ENCODE measurements at places on chromosomes 5 and 9.
A peak's percentile ranks its signal among the peaks of the same experiment; 100 is the strongest.

DNA sequence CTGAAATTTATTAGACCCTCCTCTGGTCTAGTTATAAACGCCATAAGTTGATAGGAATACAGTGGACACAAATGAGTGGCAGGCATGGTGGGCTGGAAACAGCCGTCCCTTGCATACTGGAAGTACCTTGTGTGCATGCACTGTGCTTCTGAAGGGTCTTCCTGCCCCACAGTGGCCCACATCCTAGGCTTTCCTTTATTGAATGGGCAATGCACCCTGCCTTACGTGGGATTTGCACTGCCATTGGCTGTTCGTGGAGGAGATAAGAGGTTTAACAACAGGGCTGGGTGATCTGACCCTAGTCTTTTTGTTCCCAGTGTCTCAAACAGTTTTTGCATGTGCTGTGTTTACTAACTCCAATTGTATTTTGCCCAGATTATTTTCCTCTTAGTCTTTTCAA lies 480.8 kb downstream of the GADD45G start:
- DNase-seq, result no peak

DNA sequence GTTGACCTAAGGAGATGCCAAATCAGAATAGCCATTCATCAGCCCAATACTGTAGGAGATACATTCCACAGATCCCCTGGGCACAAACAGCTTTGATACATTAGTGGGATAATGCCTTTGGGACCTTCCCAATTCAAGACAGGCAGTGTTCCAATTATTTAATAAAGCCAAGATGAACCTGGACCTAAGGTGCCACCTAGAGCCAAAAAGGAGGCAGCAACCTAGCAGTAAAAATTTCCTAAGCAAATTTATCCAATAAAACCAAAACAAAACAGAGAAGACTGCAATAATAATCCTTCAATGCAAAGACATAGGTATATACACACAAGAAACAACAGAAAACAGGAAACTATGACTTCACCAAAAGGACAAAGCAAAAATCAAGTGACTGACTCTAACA lies 253.0 kb downstream of the HINT1 start:
- no peak for DNase-seq

DNA sequence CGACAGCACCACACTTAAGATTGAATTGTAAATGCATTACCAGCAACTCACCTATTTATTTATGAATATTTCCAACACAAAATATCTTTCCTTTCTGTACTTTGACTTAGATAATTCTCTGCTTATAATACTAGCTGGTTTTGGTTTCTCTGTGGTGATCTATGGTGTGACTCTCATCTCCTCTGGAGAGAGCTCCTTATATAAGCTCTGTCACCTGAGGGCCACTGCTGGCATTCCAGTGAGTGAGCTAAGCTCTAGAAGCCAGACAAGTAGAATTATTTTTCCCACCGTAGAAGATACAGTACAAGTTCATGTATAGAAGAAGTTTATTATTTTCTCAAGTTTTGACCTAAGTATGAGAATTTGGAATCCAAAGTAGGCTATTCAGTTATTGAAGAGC lies 111.5 kb downstream of the CDC42SE2 start:
- no peak for DNase-seq

- DNase-seq, result no peak
Observed at GRCh38 chr5:106780355-106780754, 890.4 kb downstream of the EFNA5 start.

DNA sequence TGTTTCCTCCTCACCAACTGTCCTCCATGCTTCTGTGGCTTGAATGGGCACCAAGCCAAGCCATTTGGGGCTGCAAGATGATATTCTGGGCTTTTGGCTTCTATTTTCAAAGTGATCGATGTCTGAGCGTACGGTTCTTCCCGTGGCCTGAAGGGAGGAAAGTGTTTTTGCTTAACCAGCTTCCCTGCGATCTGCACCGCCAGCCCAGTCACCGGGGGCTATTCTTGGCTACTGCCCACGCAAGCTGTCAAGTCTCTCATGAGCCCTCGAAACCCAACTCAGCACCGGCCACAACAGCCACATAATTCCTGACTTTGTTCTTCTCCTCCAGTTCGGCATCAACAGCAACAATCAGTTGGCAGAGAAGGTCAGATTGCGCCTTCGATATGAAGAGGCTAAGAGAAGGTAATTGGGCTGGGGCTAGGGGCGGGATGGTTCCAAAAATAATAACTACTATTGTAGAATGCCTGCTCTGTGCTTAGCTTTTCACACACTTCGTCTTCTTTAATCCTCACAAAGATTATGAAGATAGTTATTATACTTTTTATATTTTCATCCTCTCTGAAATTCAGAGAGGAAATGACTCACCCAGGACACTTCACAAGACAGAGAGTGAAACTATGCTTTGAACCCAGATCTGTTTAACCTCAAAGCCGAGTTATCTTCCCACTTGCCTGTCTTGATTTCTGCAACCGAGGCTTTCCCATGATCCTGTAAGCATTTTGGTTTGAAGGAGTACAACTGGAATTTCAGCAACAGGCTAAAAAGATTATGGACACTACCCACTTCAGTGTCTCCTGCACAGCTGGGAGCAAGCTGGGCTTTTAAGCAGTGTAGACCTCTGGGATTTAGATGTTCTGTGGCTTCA lies 76.4 kb upstream of the RARS1 start:
- peak; percentile 37 for DNase-seq

DNA sequence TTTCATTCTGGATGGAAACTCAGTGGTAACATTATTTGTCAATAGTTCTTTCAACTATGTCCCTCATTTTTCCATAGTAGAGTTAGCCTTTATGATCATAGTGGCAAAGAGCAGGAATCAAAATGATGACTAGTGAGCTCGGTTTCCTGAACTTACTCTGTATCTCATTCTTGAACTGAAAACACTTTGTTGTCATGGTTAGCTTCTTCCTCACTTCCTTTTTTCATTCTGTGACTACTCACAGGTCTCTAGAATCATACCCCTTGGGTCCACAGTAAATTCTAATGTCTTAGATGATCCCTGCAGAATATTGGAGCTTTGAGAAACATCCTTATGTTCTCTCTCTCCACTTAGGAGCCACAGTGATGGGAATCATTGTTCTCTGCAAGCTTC lies 29.4 kb upstream of the RECK start:
- DNase-seq, result no peak

GRCh38 chr9:25808554-25808953 lies 130.3 kb upstream of the TUSC1 start:
- no peak for DNase-seq

GRCh38 chr5:172441262-172441751 lies 13.0 kb downstream of the SH3PXD2B start:
- DNase-seq, result no peak

- no peak for DNase-seq
Observed at GRCh38 chr9:109821711-109822110, 41.7 kb downstream of the PALM2AKAP2 start.

- no peak for DNase-seq
Observed at GRCh38 chr5:151082282-151082902, 1.6 kb upstream of the TNIP1 start.

DNA sequence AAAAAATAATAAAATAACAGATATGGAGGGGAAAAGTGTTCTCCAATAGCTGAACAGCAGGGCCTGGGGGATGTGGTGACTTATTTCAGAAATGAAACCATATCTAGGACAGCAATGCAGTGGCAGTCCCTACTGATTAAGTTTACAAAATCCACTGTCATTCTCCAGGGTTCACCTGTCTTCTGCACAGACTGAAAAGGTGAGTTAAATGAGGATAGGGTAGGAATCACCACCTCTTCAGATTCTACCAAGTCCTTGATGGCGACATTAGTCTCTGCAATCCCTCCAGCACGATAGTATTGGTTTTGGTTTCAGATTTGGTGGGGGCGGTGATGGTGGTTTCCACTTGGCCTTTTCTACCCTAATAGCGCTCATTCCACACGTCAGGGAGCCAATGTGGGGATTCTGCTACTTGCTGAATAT lies 32.3 kb upstream of the NPM1 start:
- DNase-seq, result peak; percentile 52

GRCh38 chr5:55104946-55105701 lies 2.7 kb downstream of the GZMA start:
- DNase-seq, result no peak

- DNase-seq, result no peak
Observed at GRCh38 chr9:3040761-3041160, 196.9 kb upstream of the PUM3 start.

DNA sequence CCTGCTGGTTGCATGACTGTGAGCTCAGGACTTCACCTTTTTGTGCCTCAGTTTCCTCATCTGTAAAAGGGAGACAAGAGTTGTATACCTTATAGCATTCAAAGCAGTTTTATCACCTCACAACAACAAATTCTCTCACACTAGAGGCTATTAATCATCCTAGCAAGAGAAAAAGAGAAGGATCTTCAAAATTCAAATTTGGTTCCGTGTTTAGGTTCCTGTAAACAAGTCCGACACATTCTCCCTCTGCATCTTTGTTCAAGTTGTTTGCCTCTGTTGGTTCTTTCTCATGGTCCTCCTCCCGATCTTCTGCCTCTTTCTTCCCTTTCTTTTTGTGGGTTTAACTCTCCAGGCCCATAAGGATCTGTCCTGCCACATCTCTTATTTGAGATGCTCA lies 218.0 kb downstream of the PIK3R1 start:
- no peak for DNase-seq

DNA sequence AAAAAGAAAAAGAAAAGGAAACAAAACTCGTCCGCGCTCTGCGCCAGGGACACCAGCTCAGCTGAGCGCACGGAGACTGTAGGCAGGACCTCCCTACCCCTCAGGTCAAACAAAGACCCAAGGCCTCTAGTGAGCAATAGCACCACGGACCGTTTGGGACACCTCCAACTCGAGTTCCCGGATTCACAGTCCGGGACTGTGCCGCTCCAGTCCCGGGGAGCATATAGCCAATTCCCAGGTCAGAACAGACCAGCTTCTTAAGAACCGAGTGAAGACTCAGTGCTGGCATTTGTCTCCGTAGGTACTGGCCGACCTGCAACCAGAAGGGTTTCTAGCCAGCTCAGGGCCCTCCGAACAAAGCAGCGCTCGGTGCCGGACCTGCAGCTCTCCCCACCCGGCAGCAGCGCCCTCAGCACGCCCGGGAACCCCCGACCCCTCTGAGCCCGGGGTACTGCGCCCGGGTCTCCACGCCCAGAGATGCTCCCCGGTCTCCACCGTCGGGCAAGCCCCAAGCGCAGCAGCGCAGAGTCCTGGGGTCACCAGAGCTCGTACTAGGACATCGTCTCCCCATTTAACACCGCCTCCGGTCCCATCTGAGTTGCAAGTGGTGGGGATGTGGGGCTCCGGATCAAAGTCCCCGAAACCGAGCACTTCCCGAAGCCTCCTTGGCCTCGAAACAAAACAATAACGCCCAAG lies 591 bp downstream of the ABCA1 start:
- peak; percentile 15 for DNase-seq

- no peak for DNase-seq
Observed at GRCh38 chr9:120351106-120351505, 228.9 kb downstream of the CDK5RAP2 start.

DNA sequence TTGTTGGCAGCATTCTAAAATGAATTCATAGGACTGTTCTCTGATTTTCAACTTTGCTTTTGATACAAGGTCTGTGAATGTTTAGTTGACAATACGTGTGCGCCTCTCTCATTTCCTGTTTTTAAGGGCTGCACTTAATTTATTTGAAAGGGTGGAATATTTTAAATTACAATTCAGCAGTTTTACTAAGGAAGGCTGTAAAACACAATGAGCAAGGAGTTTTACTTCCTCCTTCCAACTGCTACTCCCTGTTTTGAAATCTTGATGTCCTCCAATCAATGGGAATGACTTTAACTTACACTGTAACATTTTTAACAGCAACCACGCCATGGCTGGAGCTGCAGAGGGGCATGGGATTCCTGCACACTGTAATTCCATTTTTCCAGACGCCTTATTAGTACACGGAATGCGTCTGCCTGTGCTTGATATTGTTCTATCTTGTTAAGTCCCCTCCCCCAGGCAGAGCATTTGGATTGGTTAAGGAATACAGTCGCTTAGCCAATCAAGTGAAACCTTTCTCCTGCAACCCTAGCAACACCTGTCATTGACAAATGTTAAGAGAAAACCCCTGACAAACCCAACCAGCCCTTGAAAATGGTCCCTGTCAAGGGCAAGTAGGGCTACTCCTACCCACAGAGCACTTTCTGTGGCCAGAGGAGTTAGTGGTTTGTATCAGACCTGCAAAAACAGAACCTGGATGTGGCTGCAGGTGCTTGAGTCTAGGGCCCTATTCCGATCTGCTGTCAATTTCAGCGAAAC lies 12.5 kb upstream of the ZSWIM6 start:
- no peak for DNase-seq
